Breast epithelium (tissue), 4 donors: ENCODE measurements at places on chromosomes 7 and 10.
A peak's percentile ranks its signal among the peaks of the same experiment; 100 is the strongest.

- no peak overlapping the region for H3K27ac ChIP-seq
- no peak overlapping the region for H3K4me3 ChIP-seq
- no peaks in the 10 kb centered on the region for H3K27me3 ChIP-seq
- DNase-seq: no peak
- H3K36me3 ChIP-seq: peaks cover 4% of the 10 kb centered on the region
These were observed 74.3 kb downstream of the POLL start for GRCh38 chr10:101513733-101514132.

GRCh38 chr7:106870983-106871410, 5.9 kb downstream of the PIK3CG start:
- no peaks in the 10 kb centered on the region for H3K27me3 ChIP-seq
- H3K4me1 ChIP-seq: no peaks in the 10 kb centered on the region
- H3K36me3 ChIP-seq: no peaks in the 10 kb centered on the region
- no peak overlapping the region for H3K4me3 ChIP-seq
- DNase-seq: no peak

DNA sequence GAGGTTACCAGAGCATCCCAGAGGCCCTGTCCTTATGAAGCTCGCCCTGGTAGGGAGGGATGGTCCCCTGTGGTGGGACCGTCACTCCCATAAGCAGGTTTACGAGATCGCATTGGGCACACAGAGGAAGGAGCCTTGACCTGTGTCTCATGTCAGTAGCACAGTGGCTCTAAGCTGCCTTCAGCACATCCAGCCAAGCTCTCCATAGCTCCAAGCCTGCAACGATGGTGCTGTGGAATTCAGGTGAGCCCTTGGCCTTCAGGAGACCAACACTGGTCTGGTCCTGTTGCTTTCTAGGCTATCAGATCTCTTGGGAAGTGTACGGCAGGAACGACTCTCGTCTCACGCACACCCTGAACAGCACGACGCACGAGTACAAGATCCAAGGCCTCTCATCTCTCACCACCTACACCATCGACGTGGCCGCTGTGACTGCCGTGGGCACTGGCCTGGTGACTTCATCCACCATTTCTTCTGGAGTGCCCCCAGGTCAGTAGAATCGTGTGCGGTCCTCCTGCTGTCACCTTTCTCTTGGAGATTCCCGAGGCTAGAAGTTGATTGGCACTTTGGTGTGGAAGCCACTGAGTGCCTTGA, 605.3 kb upstream of the FOXK1 start:
- no peak overlapping the region for H3K4me3 ChIP-seq
- no peaks in the 10 kb centered on the region for H3K27me3 ChIP-seq
- H3K4me1 ChIP-seq: no peaks in the 10 kb centered on the region
- no peak for DNase-seq
- H3K36me3 ChIP-seq: no peaks in the 10 kb centered on the region

DNA sequence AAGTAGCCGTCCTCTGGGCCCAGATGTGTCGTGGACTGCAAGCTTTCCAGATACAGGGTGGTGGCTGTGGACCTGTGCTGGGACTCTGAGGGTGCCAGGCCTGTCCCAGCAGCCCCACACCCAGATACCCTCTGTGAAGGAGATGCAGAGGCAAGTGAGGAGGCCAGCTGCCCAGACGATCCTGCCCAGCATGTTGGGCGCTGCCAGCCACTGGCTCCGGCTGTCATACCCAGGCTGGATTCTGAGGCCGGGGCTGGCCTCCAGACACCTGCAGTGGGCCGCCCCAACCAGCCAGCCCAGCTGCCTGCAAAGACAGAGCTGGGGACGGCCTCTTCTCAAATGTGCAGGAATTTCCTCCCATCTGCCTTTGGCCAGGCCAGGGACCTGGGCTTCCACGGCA, 39.1 kb upstream of the EBF3 start:
- DNase-seq: no peak
- no peak overlapping the region for H3K27ac ChIP-seq
- no peak overlapping the region for H3K4me3 ChIP-seq
- H3K27me3 ChIP-seq: no peaks in the 10 kb centered on the region
- H3K36me3 ChIP-seq: no peaks in the 10 kb centered on the region

GRCh38 chr7:101736084-101736483, 81.3 kb upstream of the CUX1 start:
- no peak for DNase-seq
- H3K4me1 ChIP-seq: no peaks in the 10 kb centered on the region
- H3K4me3 ChIP-seq: no peak overlapping the region
- no peaks in the 10 kb centered on the region for H3K27me3 ChIP-seq
- no peaks in the 10 kb centered on the region for H3K36me3 ChIP-seq

- H3K4me3 ChIP-seq: no peak overlapping the region
- no peaks in the 10 kb centered on the region for H3K4me1 ChIP-seq
- H3K27ac ChIP-seq: no peak overlapping the region
- H3K36me3 ChIP-seq: no peaks in the 10 kb centered on the region
- no peak for DNase-seq
These were observed 368.9 kb downstream of the SORCS1 start for GRCh38 chr10:106795619-106796018.

DNA sequence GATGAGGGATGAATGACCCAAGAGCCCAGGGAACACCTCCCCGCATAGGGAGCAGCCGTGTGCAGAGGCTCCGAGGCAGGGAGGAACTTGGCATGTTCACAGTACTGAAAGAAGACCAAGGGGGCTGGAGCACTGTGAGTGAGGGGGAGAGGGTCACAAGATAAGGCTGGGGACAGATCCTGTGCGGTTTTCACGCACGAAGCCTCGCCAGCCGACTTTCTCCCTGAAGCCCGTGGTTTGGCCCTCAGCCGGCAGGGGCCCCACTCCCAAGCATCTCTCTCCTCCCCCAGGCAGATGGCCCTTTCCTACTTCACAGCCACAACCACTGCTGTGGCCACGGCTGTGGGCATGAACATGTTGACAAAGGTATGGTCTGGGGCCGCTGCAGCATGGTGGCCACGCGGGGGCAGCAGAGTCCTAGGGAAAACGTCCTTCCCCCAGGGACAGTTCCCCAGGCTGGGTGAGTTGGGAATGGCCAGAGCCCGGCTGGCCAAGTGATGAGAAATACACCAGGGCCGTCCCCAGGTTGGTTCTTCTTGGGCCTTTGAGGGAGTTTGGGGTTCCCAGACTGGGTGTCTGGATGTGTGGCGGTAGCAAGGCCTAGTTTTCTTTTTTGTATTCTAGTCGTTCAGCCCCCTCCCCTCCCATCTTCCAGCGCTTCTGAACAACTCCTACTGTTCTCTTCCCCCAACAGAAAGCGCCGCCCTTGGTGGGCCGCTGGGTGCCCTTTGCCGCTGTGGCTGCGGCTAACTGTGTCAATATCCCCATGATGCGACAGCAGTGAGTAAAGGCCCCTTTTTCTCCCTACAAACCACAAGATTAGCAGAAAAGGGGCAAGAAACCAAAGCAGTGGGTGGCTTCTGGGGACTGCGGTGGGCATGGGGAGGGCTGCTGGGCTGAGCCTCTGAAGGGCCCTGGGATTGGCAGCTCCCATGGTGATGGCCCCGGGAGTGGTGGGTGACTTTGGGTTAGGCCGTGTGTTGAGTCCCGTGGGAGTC, 14.4 kb upstream of the WBP1L start:
- DNase-seq: peak; percentile 64
- no peaks in the 10 kb centered on the region for H3K4me1 ChIP-seq
- H3K27me3 ChIP-seq: no peaks in the 10 kb centered on the region
- no peaks in the 10 kb centered on the region for H3K36me3 ChIP-seq
- H3K27ac ChIP-seq: no peak overlapping the region

DNA sequence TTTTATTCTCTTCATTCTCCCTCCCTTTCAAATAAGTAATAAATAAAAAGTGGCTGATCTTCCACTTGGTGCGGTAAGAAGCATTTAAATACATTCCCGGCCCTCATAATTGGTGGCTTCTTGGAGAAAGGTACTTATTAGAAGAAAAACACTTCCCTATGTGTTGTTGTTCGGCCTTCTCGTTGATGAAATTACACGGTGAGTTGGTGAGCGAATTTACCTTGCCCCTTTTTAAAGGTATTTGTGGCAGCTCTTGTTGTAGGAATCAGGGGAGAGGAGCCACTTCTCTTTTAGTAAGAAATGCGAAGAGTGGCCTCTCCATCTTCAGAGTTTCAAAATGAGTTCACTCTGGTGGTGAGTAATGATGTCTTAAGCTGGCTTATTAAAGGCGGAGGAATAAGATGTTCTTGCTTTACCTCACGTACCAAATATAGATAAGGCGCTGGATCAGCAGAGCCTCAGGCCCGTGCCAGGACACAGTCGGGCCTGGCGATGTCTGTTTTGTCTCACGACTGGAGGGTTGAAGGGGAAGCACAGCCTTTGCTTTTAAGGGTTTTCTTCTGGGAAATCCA, 135.9 kb downstream of the CUX1 start:
- no peak overlapping the region for H3K27ac ChIP-seq
- H3K36me3 ChIP-seq: no peaks in the 10 kb centered on the region
- H3K4me1 ChIP-seq: no peaks in the 10 kb centered on the region
- H3K4me3 ChIP-seq: no peak overlapping the region
- DNase-seq: no peak
- no peaks in the 10 kb centered on the region for H3K27me3 ChIP-seq

- H3K27me3 ChIP-seq: no peaks in the 10 kb centered on the region
- H3K27ac ChIP-seq: no peak overlapping the region
- DNase-seq: no peak
- no peaks in the 10 kb centered on the region for H3K4me1 ChIP-seq
- H3K4me3 ChIP-seq: no peak overlapping the region
These were observed 172.0 kb downstream of the BAMBI start for GRCh38 chr10:28849309-28849708.

GRCh38 chr10:125050383-125050782, 108.5 kb downstream of the ZRANB1 start:
- H3K36me3 ChIP-seq: no peaks in the 10 kb centered on the region
- peaks cover 20% of the 10 kb centered on the region for H3K4me1 ChIP-seq
- DNase-seq: no peak
- no peak overlapping the region for H3K27ac ChIP-seq
- no peak overlapping the region for H3K4me3 ChIP-seq
- no peaks in the 10 kb centered on the region for H3K27me3 ChIP-seq
